DMS79 (cell line): ENCODE measurements at places on chromosomes 12 and 14.

GRCh38 chr14:52781629-52782028 is 9.8 kb downstream of the GNPNAT1 start:
- no peak for DNase-seq

DNA sequence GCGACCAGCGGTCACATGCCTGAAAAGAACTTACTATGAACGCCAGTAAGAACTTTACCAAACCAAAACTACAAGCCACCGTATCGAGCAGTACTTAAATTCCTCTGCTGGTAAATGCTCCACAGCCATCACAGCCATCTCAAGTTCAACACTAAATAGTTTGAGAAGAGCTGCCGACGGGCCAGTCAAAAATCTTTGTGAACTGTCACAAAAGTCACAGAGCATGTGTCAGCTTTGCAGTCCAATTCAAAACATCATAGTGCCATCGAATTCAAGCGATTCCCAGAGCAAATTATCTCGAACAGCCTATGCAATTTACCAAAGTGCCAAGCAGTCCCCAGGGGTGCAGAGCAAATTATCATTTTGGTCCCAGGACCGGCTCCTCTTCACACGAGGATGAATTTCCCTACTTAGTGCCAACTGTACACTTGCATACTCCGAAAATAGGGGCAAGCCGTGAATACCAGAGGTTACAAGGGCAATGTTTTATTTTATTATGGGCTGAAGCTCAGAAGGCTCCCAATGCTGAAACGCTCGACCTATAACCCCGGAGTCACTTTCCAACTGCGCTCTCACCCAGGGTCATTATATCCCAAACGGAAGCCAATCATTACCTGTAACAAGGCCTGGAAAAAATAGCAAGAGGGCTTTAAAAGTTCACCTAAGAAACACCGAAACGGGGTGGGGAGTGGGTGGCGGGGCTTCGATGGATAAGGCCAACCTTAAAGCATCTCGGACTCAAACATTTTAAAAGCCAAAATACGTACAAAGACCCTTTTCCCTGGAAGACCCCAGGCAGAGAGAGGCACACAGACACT is 1.1 kb downstream of the LRP6 start:
- DNase-seq, result no peak

DNA sequence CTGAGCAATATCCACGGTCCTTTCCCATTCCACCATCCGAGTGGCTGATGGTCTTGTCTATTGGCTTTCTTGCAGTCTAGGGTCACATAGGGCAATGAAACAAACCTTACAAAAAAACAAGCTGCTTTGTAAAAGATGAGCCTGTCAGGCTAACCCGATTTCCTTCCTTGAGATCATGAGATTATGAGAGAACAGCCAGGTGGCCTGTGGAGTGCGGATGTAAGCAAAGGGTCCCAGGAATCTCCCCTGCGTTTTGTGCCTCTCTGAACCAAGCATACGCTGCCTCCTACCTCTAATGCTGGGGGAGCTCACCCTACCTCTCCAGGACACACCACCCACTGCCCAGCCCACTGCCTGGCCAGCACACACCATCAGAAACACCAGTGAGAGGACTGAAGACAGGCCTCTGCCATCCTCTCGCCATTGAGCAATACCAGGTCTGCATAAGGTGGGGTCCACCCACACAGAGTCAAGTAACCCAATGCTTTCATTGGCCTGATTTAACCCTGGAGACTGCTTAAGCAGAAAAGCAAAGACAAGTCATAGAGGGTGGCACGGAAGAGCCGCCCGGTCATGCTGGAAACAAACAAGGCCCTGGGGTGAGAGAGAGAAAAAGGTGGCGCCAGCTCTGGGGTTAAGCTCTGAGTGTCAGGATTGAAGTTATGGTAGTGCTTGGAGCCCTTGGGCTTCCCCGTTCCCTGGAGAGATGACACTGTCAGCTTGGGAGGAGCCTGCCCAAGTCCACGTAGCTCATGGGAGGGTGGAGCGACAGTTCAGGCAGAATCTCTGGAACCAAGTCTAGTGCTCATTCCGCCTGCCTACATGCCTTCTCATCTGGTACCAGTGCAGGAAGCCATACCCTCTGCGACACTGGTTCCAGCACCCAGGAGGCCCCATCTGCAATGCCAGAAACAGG is 46.6 kb downstream of the CALM1 start:
- no peak for DNase-seq

- DNase-seq, result no peak
Observed at GRCh38 chr12:111519083-111519482, 80.0 kb downstream of the ATXN2 start.

DNA sequence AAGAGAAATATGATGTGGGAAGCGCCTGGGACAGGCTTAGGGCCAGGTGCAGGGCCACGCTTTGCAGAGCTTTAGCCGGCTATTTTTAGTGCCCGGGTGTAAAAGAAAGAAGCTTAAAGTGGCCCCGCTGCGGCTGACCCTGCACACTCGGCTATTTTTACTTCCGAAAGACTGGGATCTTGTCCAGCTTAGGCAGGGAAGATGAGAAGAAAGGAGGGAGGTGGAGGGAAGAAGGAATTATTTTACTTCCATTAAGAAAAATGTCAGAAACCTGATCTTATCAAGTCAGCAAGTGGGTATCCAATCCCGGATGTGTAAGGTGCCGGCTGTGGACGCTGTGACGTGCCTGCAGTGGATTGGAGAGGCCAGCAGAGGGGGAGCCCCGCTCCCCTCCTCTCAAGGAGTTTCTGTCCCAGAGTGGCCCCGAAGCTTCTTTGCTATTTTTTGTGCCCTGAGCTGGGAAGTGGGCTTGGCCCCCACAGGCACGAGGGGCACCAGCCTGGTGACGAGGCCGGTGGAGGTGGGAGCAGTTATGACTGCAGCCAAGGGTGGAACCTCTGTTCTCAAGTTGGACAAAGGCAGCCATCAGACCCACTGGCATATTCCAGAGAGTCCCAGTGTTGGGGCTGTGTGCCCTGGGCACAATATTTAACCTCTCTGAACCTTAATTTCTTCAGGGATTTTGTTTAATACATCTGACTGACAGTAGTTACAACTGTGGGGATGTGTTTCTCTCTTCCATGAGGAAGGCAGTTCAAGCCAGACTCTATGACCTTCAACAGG is 97.7 kb downstream of the ESRRB start:
- no peak for DNase-seq

DNA sequence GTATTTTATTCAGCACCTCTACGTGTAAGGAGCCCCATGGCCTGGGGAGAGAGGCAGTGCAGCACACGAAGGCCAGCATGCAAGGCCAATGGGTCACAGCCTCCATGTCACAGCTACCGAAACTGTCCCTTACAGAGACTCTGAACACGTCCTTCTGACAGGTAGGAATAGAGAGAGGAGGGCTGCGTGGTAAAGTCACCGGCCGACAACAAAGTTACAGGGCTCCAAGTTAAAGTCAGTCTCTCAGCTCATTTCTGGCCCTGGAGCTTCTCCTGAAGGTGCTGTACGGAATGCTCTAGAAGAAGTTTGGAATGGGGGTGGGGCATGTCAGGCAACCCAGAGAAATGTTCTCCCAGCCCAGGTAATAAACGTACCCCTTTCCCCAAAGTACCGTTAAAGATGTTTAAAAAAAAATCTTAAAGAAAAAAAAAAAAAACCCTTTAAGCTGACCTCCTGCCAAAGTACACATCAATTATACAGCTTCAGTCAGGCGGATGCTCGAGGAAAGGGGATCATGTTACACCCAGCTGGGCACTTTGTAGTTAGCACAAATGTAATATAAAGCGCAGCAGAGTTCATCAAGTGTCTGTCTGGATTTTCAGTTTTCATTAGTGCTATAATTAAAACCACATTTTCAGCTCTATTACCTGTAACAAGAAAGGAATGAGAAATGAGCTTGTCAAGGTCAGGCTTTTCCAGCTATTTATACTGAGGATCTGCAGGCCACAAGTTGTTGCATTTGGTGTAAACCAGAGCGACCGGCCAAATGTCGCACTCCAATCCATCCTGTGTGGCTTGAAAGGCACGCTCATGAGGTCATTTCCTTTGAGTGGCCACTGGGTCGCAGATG is 53.3 kb upstream of the CDKN3 start:
- DNase-seq, result peak; percentile 97

DNA sequence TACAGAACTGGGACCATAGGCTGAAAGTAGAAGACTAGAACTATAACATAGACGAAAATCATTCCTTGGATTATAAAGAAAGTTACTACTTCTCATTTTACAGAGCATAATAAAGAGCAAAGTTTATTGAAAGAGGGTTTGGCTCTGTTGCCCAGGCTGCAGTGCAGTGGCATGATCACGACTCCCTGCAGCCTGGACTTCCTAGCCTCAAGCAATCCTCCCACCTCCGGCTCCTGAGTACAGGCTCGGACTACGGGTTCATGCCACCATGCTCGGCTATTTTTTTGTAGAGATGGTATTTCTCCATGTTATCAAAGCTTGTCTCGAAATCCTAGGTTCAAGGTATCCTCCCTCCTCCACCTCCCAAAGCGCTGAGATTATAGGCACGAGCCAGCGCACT is 190.1 kb upstream of the FOXG1 start:
- no peak for DNase-seq

- DNase-seq, result no peak
Observed at GRCh38 chr12:88922816-88923215, 342.5 kb upstream of the KITLG start.

GRCh38 chr14:96410119-96410518 is 18.2 kb downstream of the AK7 start:
- no peak for DNase-seq

DNA sequence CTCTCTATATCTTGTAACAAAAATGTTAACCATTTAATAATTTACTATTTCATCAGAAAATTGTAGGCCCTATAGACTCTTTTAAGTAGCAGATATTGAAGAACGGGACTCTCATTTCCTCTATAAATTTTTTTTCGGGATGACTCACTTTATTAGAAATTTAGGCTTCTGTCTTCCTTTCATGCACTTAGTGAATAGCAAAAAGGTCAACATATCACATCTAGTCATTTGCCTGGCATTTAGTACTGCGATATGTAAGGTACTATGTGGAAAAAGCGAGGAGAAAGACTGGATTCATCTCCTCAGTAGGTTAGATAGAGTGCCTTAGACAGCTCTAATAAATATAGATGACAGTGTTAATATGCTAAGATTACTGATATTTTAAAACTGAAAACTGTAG is 166.3 kb upstream of the PTPRQ start:
- no peak for DNase-seq

DNA sequence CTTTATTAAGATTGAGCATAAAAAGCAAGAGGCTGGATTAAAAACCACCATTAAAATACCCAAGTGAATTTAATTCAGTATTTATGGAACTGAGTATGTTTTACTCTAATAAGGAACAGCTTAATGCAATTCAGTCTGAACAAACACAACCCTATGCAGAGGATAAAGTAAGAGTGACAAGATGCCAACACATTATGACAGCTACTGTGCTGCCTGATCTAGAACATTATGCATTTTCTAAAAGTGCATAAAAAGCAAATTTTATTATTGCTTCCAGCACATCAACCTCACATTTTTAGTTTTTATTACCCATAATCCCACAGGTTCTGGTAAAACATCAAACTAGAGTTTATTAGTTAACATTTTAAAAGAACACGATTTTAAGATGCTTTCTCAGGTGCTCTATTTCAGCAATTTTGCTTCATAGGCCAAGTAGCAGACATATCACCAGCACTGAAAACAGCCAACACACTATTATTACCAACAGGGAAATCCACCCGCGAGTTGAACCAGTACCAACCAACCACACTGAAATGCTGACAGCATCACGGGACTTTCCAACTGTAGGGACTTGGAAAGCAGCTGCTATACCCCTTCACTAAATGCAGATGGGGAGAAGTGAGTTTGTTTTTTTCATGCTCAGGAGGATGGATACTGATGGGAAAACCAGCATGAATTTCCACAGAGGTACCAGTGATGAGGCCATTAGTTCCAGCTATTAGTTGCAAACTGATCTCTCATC is 372.1 kb downstream of the KCNH5 start:
- DNase-seq, result no peak

- no peak for DNase-seq
Observed at GRCh38 chr14:60277605-60278190, 28.7 kb downstream of the PPM1A start.

DNA sequence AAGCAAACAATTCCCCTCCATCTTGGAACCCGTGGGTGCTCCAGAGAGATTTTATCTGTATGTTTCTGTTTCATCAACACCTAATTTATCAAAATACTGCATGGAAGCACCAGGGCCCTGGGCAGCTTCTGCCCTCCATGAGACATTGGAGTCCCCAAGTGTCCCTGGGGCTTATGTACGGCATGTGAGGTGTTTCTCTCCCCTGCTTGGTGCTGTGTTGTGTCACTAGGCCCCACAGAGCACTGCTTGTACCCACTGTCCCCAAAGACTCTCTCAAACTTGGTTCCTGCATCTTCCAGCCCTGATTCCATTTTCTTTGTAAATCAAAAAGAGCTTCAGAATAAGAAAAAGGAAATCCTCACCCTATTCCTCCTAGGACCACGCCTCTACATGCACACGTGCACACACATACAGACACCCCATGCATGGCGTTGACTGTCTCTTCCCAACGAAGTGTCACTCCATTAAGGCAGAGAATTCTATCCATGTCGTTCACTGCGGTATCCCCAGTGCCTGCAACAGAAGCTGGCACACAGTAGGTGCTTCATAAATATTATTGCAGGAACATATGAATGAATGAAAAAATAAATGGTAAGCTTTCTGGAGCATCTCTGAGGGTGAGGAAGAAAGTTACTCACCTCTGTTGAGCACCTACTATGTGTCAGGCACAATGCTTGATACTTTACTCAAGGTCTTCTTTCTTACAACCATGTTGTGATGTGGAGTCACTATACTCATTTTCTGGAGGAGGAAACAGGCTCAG is 191.6 kb downstream of the DICER1 start:
- DNase-seq, result no peak

GRCh38 chr12:50598321-50598862 is 93.6 kb downstream of the DIP2B start:
- DNase-seq, result no peak

DNA sequence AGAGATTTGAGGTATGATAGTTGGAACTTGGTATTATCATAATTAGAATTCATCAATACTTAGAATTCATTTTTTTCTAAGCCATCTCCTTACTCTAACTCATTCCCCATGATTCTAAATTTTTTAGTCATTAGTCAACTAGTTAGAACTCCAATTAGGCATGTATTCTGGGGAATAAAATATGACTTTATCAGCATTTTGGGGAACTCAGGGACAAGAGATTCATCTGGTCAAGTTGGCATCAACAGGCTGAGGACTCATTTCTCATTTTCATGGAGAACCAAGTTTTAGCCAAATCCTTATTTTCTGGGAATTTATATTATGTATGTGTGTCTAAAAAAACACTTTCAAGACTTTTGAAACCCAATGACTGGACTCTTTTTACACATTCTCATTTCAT is 29.2 kb downstream of the DIP2B start:
- no peak for DNase-seq

DNA sequence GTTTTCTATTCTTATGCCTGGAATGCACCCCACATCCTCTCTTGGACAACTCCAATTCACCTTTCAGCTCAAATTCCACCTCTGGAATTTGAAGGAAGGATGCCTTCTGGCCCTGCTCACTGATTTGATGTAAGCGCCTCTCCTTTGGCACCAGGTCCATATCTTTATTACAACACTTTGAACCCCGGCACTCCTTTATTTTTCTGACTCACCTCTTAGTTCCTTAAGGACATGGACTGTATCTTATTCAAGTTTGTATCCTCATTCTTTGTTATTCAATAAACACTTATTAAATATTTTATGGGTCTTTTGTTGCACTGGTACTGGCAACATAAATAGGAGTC is 3.1 kb downstream of the GALC start:
- DNase-seq, result no peak
